A172 (cell line): ENCODE measurements at places on chromosomes 5 and 9. TPM values are rescaled to one million over a fixed set of nuclear protein-coding genes. Genes with fewer than 3 reads are reported as not detected.
A peak's percentile ranks its signal among the peaks of the same experiment; 100 is the strongest.

- DNase-seq, result no peak
Measured at GRCh38 chr9:108905494-108905893, 28.4 kb downstream of the ELP1 start.

GRCh38 chr5:50711280-50711679 lies 44.8 kb downstream of the PARP8 start:
- DNase-seq, result peak; percentile 18

DNA sequence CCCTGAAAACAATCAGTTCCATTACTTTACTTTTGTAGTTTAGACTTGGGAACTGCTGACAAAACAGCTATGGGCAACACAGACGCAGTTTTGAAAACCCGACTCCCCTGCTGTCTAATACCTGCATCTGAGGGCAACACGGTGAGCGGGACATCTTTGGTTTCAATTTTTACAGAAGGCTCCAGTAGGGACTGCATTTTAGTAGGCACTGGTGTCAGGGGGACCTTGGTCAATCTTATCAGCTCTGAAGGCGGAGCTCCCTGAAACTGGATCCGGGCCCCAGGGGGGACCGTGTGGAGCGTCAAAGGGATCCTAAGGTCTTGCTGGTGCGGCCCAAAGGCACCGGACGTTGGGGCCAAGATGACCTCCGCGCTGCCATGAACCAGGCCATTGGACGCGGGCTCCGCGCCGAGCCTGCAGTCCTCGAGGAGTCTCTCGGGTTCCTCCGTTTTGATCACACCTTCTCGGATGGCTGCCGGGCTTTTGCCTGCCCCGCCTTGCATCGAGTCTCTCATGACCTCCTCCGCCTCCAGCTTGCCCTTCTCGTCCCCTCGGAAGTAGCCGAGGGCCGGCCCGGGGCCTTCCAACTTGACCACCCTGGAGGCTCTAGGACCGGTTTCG lies 1.1 kb downstream of the SOX30 start:
- DNase-seq, result no peak

- DNase-seq, result no peak
Measured at GRCh38 chr5:20032896-20033295, 44.9 kb upstream of the CDH18 start.

GRCh38 chr5:43290726-43291125 lies 22.5 kb downstream of the HMGCS1 start:
- DNase-seq, result no peak

GRCh38 chr9:135490980-135491464 lies 9.5 kb upstream of the MRPS2 start:
- DNase-seq, result no peak

DNA sequence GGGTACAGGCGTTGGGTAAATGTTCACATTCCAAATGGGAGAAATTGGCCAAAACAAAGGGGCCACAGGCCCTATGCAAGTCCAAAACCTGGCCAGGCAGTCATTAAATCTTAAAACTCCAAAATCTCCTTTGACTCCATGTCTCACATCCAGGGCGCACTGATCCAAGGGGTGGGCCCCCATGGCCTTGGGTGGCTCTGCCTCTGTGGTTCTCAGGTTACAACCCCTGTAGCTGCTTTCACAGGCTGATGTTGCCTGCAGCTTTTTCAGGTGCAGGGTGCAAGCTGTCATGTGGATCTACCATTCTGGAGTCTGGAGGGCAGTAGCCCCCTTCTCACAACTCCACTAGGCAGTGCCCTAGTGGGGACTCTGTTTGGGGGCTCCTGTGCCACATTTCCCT lies 44.8 kb downstream of the NLN start:
- no peak for DNase-seq

DNA sequence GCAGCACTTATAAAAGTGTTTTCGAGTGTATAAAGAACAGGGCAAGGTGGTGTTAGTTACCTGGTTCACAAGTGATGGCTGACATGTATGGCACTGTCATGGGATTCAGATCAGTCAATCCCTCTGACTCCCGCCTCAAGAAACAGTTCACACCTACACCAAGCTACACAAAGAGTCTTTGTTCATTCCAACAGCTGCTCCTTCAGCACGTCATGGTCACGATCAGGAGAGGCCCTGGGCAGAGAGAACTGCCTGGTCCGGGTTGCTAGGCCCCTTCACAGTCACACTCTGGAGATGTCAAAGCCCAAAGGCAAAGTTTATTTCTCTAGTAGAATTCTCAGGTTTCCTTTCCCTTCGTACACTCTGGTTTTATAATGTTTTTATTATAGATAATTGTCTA lies 426.7 kb downstream of the ZSWIM6 start:
- DNase-seq, result no peak

DNA sequence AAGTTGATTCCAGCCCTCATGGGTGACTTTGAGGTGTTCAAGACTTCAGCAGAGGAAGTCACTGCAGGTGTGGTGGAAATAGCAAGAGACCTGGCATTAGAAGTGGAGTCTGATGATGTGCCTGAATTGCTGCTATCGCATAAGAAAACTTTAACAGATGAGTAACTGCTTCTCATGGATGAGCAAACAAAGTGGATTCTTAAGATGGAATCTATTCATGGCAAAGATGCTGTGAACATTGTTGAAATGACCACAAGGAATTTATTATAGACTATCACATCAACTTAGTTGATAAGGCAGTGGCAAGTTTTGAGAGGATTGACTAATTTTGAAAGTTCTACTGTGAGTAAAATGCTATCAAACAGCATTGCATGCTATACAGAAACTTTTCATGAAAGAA lies 17.1 kb upstream of the POU4F3 start:
- DNase-seq, result no peak

DNA sequence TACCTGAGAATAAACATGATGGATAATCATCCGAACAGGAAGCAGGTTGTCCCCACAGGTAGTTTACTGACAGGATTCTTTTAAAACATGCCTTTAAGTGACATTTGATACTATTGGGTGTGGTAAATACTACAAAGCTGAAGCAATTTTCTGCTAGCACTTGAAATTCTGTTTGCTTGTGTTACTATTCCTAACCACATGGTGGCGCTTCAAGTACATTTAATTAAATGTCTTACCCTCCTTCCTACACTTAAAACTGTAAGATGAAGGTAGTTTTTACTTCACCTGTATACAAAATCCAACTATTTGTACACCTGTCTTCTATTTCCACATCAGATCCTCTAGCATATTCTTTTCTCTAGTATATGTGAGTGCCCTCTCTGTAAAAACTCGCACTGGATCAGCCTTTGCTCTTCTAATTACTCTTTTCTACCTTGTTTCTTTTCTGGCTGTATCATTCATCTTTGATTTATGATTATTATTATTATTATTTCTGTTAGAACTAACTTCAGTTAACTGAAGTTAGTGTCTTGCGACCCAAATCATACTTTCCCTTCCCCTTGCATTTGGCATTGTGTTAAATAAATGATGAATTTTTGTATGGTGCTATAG lies 18.4 kb downstream of the SLC25A46 start:
- DNase-seq, result peak; percentile 61

DNA sequence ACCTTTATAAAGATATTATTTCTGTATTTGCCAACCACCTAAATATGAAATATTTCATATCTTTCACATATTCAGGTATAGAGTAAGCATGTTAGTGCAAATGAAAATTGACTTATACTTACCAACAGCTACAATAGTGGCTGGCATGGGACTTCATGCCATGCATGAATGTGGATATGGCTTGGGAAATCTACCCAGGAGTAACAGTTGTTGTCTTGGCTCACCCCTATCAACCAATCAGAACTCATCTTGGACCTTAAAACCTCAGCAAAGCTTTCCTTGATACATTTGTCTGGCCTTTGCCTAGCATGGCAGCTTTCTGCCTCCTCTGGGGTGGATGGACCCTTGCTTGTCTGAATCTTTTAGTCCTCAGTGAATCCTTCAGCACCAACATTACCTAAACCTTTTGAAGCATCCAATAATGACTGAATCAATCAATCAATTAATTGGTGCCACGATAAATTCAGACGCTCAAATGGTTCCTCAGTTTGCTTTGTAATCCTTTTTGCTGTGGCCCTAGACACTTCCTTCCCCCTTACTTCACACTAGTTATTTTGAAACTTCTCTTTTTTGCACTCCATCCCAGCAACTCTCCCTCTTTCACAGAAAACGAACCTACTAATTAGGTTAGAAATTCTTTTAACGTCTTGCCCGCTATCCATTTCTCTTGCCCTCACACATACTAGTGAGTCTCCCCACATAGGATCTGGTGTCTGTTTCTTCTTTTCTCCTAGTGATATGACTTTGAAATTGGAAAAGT lies 132.3 kb upstream of the ZNF608 start:
- no peak for DNase-seq

GRCh38 chr5:123875561-123876275 lies 363.7 kb downstream of the CSNK1G3 start:
- no peak for DNase-seq

DNA sequence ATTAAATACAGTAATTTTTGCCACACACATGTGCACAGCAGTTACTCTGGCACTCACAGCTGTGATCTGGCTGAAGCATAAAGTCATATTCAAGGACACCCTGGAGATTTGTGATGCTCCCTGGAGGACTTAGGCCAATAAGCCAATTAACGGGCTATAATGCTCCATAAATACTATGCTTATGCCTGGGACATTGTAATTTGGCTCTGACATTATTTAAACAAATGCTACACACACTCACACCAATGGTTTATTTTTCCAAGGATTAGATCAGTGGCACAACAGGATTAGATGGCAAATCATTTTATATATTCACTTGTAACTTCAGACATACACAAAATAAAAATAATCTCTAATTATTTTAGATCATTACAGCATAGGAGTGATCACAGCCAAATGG lies 111.2 kb downstream of the LMNB1 start:
- no peak for DNase-seq

DNA sequence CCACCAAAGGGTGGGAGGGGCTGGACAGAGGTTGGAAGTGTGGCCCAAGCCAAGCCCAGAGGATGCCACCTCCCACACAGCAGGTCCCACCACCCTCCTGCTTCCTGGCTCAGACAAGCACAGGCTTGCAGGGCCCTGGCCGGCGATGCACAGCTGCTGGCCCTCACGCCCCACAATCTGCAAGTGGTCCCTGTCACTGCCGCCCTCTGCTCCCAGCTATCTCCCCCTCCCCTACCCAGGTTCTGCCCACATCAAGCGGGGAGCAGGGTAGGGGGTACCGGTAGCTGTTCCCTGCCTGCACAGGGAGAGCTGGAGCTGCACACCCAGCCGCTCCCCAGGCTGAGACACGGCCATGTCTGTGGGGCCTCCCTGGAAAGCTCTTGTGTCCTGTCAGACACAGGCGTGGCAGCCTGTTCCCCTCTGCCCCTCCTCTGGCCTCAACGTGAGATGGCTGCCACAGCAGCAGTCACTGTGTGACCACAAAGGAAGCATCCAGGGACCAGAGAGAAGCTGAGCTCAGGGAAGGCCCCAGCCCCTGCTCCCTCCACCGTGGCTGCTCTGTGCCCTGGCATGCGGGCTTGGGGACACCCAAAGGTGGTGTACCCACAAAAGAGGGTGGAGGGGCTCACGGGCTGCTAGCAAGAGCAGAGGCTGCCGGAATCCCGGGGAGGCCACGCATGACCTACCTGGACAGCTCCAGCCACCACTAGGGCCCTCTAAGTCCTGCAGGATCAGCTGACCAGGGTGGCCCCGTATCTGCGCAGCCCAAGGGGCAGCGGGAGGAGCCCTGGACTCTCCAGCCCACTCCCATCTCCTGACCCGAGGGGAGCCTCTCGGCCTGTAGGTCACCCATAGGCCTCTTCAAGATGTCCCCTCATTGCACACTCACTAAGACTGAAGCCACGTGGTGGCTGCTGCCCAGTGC lies 10.9 kb upstream of the ZDHHC11 start:
- DNase-seq, result no peak

DNA sequence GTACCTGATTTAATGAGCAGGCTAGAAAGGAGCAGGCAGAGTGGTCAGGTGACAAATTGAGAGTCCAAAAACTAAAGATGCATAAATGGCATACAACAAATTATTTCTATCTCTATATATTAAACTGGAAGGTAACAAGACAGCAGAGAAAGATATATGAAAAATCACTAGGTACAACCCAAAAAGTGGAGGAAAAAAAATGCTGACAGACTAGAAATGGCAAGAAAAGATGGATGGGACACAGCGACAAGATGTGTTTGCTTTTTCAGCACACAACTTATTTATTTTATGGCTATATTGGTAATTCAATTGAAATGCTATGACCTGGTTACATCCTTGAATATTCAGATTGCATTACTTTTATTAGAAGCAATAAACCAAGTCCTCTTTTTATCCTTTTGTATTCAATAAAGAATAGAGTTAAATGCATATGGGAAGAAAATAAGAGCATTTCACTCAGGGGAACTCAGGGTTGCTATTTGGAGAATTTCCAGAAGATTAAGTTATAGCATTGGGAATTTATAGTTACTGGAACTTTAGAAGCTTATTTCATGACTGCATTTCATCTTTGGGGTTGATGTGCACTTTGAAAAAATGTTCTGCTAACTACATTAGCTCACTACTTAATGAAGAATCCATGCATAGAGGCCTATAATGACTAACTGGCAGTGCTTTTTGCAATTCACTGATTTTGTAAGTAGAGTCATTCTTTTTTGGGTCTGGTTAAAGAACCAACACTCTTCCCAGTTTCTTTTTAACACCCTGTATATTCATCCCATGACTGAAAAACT lies 566.6 kb upstream of the TUSC1 start:
- DNase-seq, result peak; percentile 8

DNA sequence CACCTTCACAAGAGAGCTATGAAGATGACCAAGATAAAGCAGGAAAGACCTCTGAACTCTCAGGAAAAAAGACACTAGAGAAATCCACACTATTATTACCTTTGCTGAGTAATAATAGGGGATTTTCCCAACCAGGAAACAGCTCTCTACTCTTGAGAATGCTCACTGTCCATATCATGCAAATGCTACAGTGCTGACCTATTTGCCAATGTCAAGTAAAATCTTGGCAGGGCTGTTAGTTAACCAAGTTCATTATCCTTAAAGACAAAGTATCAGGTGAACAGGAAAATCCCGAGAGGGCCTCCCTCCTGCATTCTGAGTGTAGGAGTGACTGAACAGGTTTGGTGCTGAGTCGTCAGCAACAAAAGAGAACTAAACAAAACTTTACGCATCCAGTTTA lies 306.6 kb downstream of the ACTL7B start:
- peak; percentile 13 for DNase-seq

GRCh38 chr5:127571314-127572131 lies 54.1 kb downstream of the PRRC1 start:
- no peak for DNase-seq

- DNase-seq, result no peak
Measured at GRCh38 chr5:34042321-34042720, 692 bp downstream of the C1QTNF3 start.

- DNase-seq, result no peak
Measured at GRCh38 chr5:170142196-170142595, 36.5 kb downstream of the FOXI1 start.

Gene CD74
- total RNA-seq, result 1.1 TPM in 1 of 2 replicates, not detected in the other

Gene PCDHB13
- 1.1 TPM in 2 replicates for total RNA-seq

Gene NUP214
- 6.1 and 16.2 TPM in 2 replicates for total RNA-seq

Gene NPR2
- total RNA-seq, result 1.9 and 2.1 TPM in 2 replicates

Gene C5orf58
- not detected in 2 replicates for total RNA-seq

Gene PROB1
- total RNA-seq, result 0.17 and 0.53 TPM in 2 replicates

Gene AGXT2
- not detected in 2 replicates for total RNA-seq

Gene FST
- 14.3 and 20.4 TPM in 2 replicates for total RNA-seq

Gene ARID3C
- 0.19 TPM in 1 of 2 replicates, not detected in the other for total RNA-seq

Gene IFNK
- not detected in 2 replicates for total RNA-seq

Gene HDAC3
- total RNA-seq, result 74.1 and 78.7 TPM in 2 replicates

Gene C9
- not detected in 2 replicates for total RNA-seq
